ENCODE measurements at places on chromosomes 3 and 15. TPM values are rescaled to one million over a fixed set of nuclear protein-coding genes. Genes with fewer than 3 reads are reported as not detected.

GRCh38 chr15:89615135-89615534 is 39.9 kb downstream of the TICRR start:
- no peak overlapping the region for H3K4me3 ChIP-seq
- peaks cover 71% of the 10 kb centered on the region for H3K36me3 ChIP-seq
- H3K4me1 ChIP-seq: no peaks in the 10 kb centered on the region
- ATAC-seq: no peak

GRCh38 chr3:4038351-4038750 is 239.1 kb downstream of the LRRN1 start:
- no peak overlapping the region for H3K4me3 ChIP-seq
- ATAC-seq: no peak
- no peaks in the 10 kb centered on the region for H3K4me1 ChIP-seq
- H3K27ac ChIP-seq: no peak overlapping the region

GRCh38 chr15:80581976-80582375 is 113.1 kb upstream of the ABHD17C start:
- no peaks in the 10 kb centered on the region for H3K36me3 ChIP-seq
- peaks cover 5% of the 10 kb centered on the region for H3K4me1 ChIP-seq
- ATAC-seq: no peak
- H3K4me3 ChIP-seq: no peak overlapping the region
- H3K27ac ChIP-seq: no peak overlapping the region

Gene CELF6
- 1.0 TPM for total RNA-seq

GRCh38 chr3:25820366-25820765 is 30.5 kb downstream of the OXSM start:
- peaks cover 13% of the 10 kb centered on the region for H3K27me3 ChIP-seq
- H3K36me3 ChIP-seq: no peaks in the 10 kb centered on the region
- H3K4me1 ChIP-seq: peaks cover 8% of the 10 kb centered on the region
- H3K27ac ChIP-seq: no peak overlapping the region

Gene MOBP
- not detected for total RNA-seq

- H3K36me3 ChIP-seq: peaks cover 31% of the 10 kb centered on the region
- peaks cover 20% of the 10 kb centered on the region for H3K4me1 ChIP-seq
- no peak overlapping the region for H3K27ac ChIP-seq
Observed at GRCh38 chr15:37100966-37101215, 542 bp upstream of the MEIS2 start.

DNA sequence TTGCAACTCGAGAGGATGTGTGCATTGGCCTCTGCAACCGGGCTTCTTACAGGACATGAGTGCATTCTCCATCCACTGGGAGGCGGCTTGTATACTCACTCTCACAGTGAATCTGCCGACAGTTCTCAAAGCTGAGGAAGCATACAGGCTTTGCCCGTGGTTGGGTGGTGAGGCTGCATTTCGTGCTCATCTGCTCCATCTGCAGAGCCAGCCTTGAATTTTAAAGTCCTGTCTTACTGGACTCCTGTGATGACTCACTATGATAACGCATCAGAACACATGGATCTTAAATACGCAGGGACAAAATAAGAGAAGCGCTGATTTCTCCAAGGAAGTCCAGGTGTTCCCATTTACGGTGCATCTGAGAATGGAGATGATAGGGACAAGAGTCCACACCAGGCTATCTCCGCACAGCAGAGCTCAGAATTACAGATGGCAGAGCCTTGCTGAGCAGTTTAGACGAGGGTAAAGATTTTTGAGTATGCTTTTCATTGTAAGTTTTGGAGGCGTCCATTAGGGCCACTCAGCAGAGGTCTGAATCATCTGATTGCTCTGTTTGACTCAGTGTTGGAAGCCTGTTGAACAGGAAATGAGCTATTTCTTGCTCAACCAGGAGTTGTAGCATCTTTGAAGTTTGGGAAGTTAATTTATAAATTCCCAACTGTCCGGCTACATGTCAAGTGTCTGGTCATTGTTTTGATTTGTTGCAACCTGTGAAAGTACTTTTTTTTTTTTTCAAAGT is 87.1 kb downstream of the GABRG3 start:
- no peaks in the 10 kb centered on the region for H3K36me3 ChIP-seq
- ATAC-seq: no peak
- no peaks in the 10 kb centered on the region for H3K27me3 ChIP-seq
- no peaks in the 10 kb centered on the region for H3K4me1 ChIP-seq

DNA sequence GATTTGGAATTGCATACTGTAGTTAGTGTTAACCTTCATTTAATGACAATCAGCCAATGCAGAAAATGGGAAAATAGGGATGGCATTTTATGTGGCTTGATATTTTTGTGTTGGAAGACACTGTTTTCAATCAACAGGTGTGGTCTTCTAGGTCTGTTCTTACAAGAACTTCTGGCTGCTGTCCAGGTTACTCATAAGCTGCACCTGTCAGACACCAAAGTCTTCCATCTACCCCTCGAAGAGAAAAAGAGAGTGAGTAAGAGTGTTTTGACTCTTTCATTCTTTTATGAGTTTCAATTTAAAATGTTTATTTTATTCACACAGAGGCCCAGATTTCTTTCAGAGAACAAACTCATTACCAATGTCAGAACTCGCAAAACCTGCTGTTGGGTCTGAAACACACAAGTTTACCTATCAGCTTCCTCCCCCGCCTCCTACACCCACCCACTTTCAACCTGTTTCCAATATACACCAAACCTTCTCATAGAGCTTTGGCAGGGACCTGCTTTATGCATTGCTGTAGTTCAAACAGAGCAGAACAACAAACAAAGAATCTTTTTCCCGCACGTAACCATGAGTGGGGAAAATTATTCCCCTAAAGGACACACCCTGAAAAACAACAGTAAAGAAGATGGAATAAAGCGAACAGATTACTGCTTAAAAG is 767.7 kb upstream of the ALCAM start:
- H3K4me1 ChIP-seq: no peaks in the 10 kb centered on the region
- no peak overlapping the region for H3K4me3 ChIP-seq
- no peak for ATAC-seq
- no peaks in the 10 kb centered on the region for H3K27me3 ChIP-seq
- H3K36me3 ChIP-seq: no peaks in the 10 kb centered on the region

Gene RAB6B
- 3.1 TPM for total RNA-seq

Gene BTLA
- 14.2 TPM for total RNA-seq

Gene FGF12
- total RNA-seq: 0.37 TPM
